Amniotic stem cell (primary cell): ENCODE measurements at places on chromosomes 4 and X.

GRCh38 chrX:41047878-41048534 is 37.2 kb upstream of the USP9X start:
- DNase-seq, result no peak

GRCh38 chrX:97252111-97252510 is 368.4 kb downstream of the RPA4 start:
- no peak for DNase-seq

DNA sequence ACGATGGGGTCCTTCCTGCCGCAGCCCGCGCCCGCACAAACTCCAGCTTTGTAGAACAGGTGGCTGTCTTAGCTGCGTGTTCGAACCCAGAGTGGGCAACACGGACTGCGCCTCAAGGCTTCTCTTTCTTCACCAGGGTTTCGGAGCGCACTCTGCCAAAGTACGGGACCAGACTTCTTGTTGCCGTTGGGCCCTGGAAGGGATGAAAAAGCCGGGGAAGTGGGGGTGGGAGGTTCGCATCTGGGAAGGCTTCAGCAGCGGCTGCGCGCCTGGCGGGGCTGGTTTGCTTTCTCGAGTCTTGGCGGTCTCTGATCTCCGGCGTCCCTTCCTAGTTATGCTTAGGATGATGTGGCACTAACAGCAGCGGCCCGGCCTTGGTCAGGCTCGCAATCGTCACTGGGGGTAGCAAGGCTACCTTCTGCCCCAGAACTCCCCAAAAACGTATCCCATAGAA is 673 bp downstream of the PARM1 start:
- DNase-seq, result no peak

- no peak for DNase-seq
These were observed 123.2 kb downstream of the ELOVL6 start for GRCh38 chr4:110075083-110075738.

GRCh38 chr4:43277003-43277402 is 384.5 kb downstream of the GRXCR1 start:
- no peak for DNase-seq

- no peak for DNase-seq
These were observed 126.7 kb downstream of the FRYL start for GRCh38 chr4:48653217-48654014.

GRCh38 chr4:24382381-24382780 is 202.0 kb downstream of the DHX15 start:
- DNase-seq, result no peak

GRCh38 chr4:42311591-42311990 is 85.7 kb upstream of the SHISA3 start:
- no peak for DNase-seq

GRCh38 chrX:48001260-48001659 is 2.5 kb downstream of the ZNF182 start:
- no peak for DNase-seq

DNA sequence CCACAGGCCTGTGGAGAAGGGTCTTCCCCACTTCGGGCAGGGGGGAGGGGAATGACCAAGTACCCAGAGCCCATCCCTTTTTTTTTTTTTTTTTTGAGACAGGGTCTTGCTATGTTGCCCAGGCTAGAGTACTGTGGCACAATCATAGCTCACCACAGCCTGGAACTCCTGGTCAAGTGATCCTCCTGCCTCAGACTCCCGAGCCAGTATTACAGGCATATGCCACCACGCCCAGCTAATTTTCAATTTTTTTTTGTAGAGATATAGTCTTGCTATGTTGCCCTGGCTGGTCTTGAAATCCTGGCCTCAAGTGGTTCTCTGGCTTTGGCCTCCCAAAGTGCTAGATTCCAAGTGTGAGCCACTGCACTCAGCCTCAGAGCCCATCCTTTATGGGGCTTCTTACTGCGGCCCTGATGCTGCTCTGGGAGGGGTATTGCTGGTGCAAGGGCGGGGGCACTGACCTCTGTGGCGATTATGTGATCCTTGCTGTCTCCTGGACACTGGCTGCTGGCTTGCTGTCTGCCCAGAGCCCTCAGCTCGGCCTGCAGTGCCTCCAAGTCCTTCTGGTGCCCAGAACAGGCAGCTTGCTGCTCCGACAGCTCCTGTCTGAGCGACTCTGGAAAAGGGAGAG is 32.9 kb downstream of the MED28 start:
- DNase-seq, result no peak

DNA sequence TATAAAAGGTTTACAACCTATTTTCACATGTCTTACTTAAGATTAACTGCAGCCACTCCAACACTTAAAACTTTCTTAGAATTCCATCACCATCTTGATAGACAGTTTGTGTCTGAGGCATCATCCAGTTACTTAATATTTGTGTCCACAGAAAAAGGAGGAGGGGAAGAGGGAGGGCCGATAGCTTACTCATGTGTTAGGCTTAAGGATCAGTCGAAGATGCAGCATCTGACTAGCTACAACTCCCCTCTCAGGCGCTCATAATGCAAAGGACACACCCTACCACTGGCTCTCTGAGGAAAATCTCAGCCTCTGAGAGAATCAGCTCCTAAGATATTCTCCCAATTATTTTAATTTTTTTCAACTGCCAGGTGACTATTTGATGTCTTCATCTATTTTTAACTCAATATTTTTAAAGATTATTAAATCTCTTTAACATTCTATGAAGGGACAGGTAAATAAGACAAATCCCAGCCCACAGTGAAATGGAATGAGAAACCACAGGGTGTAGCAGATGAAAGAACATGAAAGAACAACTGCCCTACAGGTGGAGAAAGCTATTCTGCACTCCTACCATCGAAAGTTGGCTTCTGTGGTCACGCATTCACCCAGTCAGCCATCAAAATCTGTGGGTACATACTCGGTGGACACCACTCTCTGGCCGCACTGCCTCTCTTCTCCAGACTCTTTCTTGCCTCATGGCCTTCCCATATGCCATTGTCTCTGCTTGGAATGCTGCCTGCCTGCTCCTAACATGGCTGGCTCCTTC is 48.0 kb downstream of the ARAP2 start:
- no peak for DNase-seq

GRCh38 chr4:85165808-85166207 is 199.3 kb upstream of the WDFY3 start:
- DNase-seq, result no peak

- no peak for DNase-seq
These were observed 405 bp upstream of the HS3ST1 start for GRCh38 chr4:11428899-11429698.

- DNase-seq, result no peak
These were observed 307.7 kb upstream of the ARSJ start for GRCh38 chr4:114287079-114287696.

GRCh38 chr4:118969359-118969758 is 80.7 kb downstream of the SYNPO2 start:
- peak; percentile 44 for DNase-seq

DNA sequence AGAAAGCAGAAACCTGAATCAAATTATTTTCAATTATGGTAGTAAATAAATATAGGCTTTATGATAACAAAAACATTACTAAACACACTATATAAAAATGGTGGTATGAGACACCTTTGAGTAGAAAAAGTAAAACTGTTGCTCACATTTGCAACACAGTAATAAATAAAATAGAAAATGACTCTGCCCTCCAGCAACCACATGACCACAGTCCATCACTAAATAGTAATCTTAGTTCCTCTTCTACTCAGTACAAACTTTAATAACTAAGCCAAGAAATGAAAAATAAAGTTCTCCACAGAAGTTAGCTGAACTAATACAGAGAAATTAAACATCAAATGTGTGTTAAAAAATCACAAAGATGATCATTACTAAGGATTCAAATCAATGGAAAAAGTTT is 108.5 kb downstream of the ADGRA3 start:
- no peak for DNase-seq

DNA sequence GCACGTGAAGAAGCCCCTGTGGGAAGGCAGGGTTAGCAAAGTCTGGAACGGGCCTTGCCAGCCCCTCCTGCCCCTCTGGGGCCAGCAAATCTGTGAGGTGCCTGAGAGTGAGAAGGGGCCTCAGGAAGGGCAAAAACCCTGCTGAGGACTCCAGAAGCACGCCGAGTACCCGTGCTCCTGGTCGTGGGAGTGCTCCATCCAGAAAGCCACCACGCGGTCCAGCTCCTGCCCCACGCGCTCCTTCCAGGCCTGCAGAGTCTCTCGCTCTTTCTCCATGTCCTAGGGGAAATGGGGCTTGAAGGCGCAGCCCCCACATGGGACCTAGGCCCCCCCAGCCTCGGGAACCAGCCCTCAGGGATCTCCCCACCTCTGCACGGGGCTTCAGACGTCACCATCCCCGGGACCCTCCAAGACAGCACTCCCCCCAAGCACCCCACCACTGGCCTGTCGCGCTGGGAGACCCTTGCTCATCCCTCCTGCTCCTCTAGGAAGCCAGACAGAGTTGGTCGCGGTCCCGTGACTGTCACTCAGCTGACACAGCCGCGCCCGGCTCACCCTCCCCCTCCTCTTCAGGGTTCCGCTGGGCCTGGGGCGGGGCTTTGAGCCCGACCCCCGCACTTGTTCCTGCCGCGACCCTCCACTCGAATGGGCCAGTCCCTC is at the start of gene RENBP:
RENBP (minus strand) TSS at position 504 of the 660 bp plus-strand sequence; CDS start at position 471, 33 bp downstream.
- no peak for DNase-seq

DNA sequence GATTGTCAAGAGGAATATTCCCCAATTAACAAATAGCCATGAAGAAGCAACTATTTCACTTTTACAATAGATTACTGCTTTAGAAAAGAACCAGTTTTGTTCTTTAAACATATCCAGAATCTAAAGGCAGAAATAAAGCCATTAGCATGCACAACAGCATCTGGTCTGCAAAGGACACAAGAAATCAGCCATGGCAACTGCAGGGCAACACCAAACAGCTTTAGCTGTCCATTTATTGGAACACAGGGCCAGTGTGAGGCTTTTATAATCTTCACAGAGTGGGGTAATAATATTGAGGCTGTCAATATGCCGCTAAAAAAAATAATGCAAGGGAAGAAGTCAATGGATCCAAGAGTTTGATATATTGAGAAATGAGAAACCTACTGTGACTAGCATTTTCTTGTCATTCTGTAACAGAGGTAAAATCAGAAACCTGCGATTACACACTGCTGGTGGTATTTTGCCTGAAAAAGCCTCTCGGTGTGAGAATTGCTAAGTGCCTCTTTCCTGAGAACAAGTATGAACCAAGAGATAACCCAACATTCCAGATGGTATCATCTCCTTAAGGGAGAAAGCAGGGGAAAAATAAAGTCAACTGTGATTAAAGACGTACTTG is 2.7 kb upstream of the BANK1 start:
- no peak for DNase-seq

DNA sequence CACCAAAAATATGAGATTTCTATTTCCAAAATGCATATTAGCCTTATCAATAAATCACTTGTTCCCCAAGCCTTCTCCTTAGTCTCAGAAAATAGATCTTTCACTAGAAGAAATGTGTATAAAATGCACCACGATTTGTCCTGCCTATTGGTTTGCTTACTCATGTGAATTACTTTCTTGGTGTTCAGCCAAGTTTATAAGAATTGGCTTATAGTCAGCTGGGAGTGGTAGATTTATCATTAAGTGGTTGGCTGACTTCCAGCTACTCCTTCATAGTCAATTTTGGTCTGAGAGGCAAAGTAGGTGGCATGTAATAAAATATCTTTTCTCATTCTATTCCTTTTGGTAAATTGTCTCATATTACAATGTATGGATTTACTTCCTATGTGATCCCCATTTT is 1.3 kb downstream of the SULT1E1 start:
- DNase-seq, result no peak

GRCh38 chr4:48698029-48698971 is 81.8 kb downstream of the FRYL start:
- peak; percentile 80 for DNase-seq

DNA sequence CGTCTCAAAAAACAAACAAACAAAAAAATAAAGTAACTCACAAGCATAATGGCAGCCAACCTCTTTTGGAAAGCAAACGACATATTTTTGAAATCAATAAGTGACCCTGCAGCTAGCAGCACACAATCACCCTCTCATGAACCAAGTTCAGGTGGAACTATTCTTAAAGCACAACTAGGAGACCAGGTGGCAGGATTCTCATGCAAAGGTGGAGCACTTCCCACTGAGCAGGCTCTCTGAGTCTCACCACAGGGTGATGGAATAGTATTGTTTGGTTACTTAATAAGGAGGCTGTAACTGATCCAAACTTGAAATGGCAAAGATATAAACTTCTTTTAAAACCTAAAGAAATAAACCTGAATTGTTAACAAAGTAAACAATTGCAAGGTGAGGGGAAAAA is 1293.1 kb downstream of the PCDH19 start:
- DNase-seq, result no peak
